ENCODE measurements at places on chromosomes 12 and 14.

DNA sequence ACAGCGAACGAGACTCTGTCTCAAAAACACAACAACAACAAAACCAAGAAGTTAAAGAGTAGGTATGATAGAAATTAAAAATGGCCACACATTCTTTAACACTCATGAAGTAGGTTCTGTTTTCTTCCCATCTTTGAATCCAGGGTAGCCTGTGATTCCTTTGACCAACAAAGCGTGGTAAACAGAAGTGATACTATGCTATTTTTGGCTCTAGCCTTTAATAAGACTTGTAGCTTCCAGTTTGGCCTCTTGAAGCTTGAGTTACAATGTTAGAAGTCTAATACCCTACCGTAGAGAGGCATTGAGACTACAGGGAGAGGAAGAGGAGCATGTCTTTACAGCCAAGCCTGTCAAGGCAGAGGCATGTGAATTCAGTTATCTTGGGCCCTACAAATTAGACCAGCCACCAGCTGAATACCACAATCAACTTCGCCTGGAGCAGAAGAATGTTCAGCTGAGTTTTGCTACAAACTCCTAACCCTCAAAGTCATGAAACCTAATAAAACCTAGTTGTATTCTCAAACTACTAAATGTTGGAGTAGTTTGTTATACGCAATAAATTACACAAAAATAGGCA is 4.9 kb upstream of the NEMF start:
- DNase-seq = no peak

- DNase-seq = no peak
Observed at GRCh38 chr14:29587761-29588470, 339.7 kb downstream of the PRKD1 start.

DNA sequence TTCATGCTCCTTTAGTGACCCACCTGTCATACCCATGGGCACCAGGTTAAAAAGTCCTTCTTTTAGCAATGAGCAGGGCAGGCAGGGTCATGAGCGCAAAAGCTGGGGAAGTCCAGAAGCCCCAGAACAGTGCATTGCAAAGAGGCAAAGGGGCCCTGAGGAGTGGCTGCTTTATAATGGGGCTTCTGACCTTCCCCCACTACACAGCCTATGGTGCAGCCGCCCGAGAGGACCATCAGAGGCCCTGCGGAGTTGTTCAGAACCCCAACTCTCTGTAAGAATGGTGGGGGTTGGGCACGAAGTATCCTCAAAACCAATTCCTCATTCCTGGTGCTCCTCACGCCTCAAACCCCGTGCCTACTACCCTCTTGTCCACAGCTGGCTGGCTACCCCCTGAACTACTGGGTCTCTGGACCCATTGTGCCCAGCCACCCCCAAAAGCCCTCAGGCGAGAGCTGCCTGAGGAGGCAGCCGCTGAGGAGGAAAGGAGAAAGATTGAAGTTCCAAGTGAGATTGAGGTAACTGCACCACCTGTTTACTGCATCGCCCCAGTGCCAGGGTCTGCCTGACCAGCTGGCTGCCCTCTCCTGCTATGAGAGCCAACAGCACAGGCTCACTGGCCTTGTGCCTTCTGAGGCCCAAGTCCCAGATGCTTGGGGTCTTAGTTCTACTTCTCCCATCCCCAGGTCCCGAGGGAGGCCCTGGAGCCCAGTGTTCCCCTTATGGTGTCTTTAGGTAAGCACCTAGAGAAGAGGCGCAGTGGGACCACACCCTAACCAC is 6.7 kb downstream of the REC8 start:
- DNase-seq = no peak

GRCh38 chr12:129613314-129613713 is 290.5 kb downstream of the TMEM132D start:
- DNase-seq = no peak

GRCh38 chr12:4787965-4788364 is 67.8 kb downstream of the GALNT8 start:
- DNase-seq = no peak

GRCh38 chr14:95549656-95550585 is 15.1 kb downstream of the GLRX5 start:
- no peak for DNase-seq

GRCh38 chr12:27237790-27238771 is 6.0 kb upstream of the STK38L start:
- DNase-seq = peak; percentile 93

DNA sequence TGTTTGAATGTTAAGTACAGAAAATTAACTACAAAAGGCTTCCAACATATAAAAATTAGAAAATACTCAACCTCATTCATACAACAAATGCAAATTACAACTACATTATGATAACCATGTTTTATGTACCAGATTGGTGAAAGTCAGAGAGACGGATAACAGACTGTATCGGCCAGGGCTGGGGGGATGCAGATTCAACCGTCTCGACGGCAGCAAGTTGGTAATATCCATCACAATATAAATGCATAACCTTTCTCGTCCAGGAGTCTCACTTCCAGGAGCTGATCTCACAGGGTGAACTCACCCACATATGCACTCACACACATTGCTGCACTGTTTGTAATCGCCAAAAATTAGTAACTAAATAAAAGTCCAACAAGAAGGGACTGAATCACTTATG is 89.4 kb downstream of the ITPK1 start:
- DNase-seq = no peak

DNA sequence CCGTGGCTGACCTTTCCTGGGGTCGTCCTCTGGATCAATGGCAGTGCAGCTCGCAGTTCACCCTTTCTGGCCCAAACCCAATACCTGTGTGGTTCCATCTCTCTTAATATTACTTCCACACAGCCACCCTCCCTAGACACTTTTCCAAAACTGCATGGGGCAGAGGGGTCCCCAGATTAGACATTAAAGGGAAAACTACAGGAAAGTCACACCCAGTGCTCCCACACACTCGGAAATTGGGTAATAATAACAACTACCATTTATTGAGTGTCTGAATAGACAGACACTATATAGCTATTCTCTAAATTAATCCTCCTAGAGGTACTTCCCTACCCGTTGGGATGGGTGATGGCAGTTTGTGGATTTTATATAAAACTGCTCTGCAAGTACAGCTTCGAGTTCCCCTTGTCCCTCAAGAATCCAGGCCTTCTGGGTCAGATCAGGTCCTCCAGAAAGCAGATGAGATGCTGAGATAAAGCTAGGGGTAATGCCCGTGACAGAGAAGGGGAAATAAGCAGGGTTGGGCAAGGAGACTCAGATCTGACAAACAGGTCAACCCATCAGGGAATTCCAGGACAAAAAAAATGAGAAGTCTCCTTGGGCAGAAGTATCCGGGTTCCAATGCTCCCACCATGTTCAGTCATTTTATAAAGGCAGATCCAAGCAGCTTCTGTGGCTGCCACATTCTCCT is 795 bp upstream of the PXN start:
- no peak for DNase-seq
